ENCODE measurements at places on chromosomes 4 and X. TPM values are rescaled to one million over a fixed set of nuclear protein-coding genes. Genes with fewer than 3 reads are reported as not detected.

- no peak for DNase-seq
Measured at GRCh38 chr4:121534187-121534586, 153.4 kb upstream of the QRFPR start.

DNA sequence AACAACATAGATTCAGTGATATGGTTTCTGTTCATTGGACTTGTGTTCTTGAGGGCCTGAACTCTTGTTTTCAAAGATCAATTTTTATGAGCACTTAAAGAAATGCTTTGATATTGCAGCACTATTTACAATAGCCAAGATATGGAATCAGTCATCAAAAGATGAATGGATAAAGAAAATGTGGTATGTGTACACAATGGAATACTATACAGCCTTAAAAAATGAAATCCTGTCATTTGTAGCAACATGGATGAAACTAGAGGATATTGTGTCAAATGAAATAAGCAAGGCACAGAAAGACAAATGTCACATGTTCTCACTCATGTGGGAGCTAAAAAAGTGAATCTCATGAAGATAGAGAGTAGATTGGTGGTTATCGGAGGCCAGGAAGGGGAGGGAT is 21.9 kb downstream of the RNF128 start:
- DNase-seq = no peak

DNA sequence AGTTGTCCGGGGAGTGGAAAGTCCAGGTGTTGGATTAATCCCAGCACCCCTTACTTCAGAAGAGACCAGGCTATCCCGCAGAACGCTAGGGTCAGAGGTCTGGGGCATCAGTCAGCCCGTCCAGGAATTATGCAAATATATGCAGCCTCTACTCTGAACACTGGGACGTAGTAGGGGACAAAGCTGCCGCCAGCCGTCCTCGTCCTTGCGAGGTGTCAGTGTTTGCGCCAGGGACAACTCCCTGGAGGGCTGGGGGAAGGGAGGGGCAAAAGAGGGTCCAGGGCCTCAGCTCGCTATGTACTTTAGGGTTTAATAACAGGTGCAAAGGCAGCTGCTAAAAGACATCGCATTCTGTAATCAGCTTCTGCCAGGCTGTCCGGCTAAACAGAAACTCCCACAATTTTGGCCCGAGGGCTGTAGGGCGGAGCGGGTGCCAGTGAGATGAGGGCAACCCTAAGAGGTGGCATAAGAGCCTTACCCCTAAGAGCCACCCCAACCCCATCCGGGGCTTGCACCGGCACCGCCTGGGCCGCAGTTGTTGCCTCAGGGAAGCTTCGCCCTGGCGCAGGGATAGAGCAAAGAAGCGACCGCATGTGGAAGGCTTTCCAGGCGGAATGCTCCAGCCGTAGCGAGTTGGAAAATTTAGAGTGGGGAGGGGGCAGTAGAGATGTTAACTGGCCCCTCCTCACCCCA is 8.4 kb downstream of the HAND2 start:
- DNase-seq = no peak

GRCh38 chr4:37437163-37437562 is 192.6 kb downstream of the NWD2 start:
- DNase-seq = no peak

DNA sequence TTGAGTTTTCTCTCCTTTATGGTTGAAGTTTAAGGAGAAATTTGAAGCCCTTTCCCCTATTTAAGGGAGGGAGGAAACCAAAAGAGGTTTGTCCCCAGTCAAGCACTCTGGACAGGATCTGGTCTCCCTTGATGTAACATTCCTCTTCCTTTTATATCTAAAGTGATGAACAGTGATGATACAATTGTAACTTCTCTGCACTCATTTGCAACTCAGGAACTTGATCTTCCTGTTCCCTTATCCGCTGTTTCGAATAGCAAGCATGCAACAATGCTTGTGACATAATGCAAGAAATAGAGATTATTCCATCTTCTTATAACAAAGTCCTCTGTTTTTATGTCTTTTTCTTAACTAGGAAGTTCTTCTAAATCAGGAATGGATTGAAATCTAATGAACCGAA is 18.3 kb downstream of the ALPK1 start:
- DNase-seq = no peak

Gene RASSF6
- total RNA-seq = 5.9 TPM

Gene SLC2A9
- total RNA-seq = 0.80 TPM

Gene TNIP3
- 0.07 TPM for total RNA-seq

DNA sequence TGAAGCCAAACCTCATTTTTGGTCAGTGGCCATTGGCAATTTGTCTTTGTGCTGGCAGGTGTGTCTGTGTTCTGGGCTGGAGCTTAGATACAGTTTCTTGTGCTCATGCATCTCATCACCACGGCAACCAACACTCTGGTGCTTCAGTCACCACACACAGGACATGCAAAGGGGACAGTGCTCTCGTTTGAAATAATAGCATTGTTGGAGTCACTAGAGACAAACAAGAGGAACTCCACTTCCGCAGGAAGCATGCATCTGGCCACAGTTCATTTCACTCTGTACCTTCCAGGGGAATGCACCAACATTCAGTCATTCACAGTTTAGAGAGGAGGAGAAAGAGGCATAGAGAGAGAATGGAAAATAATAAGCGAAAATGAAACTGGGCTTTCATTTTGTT is 267.4 kb downstream of the ANK2 start:
- no peak for DNase-seq

GRCh38 chr4:123443401-123444289 is 47.0 kb downstream of the SPRY1 start:
- DNase-seq = no peak

- peak; percentile 64 for DNase-seq
Measured at GRCh38 chrX:11341274-11342201, 48.3 kb downstream of the AMELX start.

DNA sequence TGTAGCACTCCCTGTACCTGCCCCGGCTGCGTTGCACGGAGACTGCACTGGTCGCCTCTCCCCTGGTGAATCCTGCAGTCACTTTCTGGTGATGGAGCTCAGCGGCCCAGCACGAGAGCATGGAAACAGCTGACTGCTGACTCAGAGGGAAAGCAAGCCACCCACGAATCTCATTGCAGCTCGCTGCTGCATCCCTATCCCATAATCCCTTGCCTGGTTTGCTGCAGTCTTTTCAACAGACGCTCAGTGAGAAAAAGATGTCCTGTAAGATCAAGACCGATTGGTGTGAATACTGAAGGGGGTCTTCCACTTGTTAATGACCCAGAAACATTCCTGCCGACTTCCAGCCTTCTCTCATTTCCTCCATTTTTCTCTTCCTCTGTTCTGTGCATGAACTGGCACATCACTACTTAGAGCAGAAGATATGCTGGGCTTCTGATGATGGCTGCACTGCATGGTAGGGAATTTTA is 52.9 kb downstream of the TRIM2 start:
- no peak for DNase-seq

- DNase-seq = no peak
Measured at GRCh38 chrX:105765691-105766090, 56.6 kb upstream of the NRK start.

DNA sequence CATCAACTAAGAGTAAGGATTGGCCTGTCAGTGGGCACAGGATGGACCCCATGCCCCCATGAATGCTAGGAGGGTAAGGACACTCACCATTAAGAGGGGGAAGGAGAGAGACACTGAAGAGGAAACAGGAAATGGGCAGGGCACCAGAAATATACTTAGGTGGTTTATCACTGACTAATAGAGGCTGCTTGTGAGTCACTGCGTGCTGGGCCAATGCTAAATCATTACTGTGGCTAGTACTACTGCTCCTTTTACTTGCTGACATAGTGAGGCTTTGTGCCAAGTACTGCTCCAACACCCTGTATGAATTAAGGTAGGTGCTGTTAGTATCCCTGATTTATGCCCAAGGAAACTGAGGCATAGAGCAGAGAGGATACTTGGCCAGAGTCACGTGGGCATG is 130.4 kb upstream of the FRMPD4 start:
- peak; percentile 41 for DNase-seq

DNA sequence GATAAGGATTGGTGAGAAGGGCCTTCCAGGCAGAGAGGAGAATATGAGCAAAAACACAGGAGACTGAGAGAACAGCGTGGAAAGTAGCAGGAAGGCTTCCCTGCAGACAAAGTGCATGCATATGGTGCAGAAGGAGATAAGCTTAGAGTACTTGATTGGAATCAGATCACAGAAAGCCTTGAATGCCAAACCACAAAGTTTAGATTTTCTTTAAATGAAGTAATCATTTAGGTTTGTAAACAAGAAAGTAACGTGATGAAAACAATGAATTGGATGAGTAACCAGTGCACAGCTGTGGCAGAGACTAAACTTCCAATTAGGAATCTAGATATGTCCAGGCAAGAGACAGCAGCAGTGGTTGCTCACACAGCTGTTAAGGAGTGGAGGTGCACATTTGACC is 83.8 kb upstream of the C1QTNF7 start:
- DNase-seq = no peak

Gene RHOXF1
- not detected for total RNA-seq

- no peak for DNase-seq
Measured at GRCh38 chrX:10502961-10503360, 117.4 kb downstream of the MID1 start.

Gene EREG
- total RNA-seq = 16.0 TPM

Gene CXorf65
- not detected for total RNA-seq

DNA sequence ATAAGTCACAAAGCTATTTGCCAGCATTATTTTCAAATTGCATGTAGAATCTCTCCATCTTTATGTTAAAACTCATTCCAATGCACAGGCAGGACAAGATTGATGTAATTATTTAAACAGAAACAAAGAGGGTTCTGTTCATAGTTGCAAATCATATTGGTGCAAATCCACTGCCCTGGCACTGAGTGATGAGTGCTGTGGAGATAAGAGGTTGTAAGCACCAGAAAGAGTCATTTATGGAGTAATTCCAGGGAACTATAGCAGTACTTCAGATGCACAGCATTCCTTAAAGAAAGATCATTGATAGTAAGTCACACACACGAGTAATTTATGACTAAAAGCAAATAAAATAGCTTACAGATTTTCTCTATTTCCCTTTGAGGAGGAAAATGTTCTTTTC is 337.7 kb upstream of the CTSO start:
- no peak for DNase-seq

GRCh38 chr4:163663454-163664225 is 169.2 kb downstream of the TMA16 start:
- DNase-seq = no peak

- no peak for DNase-seq
Measured at GRCh38 chr4:167854881-167855280, 237.5 kb upstream of the ANXA10 start.

Gene ZNF674
- 0.75 TPM for total RNA-seq

- DNase-seq = no peak
Measured at GRCh38 chr4:181438641-181439040, 804.6 kb upstream of the TENM3 start.

GRCh38 chrX:19389227-19389845 is 45.6 kb downstream of the PDHA1 start:
- DNase-seq = no peak

- no peak for DNase-seq
Measured at GRCh38 chrX:10697616-10698317, 77.4 kb upstream of the MID1 start.

Gene ADH1B
- not detected for total RNA-seq

DNA sequence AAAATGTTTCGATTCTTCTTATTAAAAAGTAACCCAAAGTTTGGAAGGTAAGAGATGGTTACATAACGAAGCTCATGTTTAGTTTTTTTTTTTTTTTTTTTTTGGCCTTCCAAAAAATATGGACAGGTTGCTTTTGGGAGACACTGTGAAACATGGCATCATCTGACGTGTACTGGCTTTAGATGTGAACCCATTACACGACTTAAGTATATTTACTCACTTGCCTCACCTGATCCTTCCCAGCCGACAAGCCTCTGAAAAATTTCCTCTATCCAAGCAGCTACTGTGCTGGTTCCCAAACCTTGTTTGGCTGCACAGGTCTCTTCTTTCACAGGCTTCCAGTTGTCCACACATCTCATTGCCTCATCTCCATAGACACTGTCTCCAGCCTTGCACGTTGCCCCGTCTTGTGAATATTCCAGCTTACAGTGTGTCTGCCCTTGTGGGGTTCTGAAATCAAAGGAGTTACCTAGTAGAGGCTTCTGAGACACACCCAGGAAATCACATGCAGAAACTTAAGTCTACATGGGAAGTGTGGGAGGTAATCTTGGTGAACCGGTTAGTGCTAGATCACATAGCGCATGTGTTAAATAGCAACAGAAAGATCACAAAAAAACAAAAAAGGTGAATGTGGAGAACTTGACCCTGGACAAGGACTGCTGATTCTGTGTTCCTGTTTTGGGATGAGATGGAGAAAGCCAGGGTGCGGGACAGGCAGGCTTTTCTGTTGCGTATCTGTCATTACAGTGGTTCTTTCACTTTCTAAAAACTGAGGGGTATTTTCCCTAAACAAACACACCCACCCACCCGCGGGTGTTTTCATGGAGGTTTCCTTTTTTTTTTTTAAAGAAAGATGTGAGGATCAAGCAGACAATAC is 328.6 kb downstream of the ARHGAP10 start:
- DNase-seq = no peak

DNA sequence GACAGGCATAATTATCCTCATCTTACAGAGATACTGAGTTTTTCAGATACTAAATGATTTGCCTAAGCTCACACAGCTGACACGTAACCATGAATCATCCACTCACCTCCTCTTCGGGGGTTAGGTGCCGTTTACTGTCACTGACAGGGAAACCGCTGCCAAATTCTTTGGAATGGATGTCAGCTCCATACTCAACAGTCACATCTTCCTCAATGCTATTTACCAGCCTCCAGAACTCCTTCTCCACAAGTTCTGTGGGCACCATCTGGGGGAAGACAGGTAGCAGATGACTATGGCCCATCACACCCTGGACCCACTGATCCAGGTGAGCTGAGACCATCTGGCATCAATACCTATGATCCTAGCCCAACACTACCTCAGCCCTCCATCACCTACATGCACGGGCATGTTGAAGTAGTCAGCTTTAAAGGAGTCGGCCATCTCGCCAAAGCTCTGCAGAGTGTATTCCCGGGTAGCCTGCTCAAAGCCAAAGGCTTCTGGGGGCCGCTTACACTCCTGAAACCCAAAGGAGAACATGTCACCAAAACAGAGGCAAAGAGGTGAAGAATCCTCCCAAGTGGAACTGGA is 13.5 kb downstream of the KDM5C start:
- no peak for DNase-seq

Gene PNMA3
- total RNA-seq = 0.69 TPM

Gene APLN
- total RNA-seq = 0.36 TPM

DNA sequence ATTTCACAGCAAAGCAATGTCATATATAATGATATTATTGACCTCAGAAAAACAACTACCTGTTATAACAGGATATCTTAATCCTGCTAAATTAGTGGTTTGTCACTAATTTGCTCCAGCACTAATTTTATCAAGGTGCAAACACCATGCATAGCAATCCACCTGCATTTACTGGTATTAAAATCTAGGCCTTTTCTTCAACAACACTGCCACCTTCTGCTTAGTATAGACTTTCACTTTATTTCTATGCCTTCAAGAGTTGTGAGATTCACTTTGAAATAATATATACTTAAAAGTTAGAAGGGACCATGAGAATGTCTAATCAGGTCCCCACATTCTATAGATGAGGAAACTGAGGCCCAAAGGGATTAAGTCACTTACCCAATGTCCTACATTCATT is 82.1 kb upstream of the IQCM start:
- no peak for DNase-seq

Gene HSD17B10
- total RNA-seq = 102 TPM

GRCh38 chr4:88158038-88158488 is 376 bp downstream of the ABCG2 start:
- no peak for DNase-seq
